CD4-positive, alpha-beta T cell treated with Interleukin-10 for 1 hour (primary cell): ENCODE measurements at places on chromosomes 7 and 10.

- no peak for DNase-seq
Observed at GRCh38 chr7:16034353-16034752, 347.9 kb upstream of the MEOX2 start.

GRCh38 chr7:41206267-41206666 lies 496.6 kb downstream of the INHBA start:
- DNase-seq: no peak

DNA sequence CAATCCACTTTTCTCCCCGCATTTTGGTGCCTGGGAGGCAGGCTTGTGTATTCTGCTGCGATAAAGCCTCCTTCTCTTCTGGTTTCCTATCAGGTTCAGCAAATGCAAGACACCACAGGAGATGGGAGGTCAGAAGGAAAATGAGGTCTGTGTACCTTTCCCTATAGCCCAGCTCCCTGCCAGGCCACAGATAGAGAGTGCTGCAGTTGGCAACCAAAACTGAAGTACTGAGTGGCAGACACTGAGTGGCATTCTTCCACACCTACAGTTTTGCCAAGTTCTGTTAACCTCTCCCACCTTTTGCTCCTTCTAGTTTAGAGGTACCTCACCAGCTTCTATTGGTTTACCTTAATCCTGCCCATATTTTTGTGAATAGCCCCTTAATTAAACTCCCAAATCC lies 948.4 kb downstream of the SORCS1 start:
- DNase-seq: no peak

DNA sequence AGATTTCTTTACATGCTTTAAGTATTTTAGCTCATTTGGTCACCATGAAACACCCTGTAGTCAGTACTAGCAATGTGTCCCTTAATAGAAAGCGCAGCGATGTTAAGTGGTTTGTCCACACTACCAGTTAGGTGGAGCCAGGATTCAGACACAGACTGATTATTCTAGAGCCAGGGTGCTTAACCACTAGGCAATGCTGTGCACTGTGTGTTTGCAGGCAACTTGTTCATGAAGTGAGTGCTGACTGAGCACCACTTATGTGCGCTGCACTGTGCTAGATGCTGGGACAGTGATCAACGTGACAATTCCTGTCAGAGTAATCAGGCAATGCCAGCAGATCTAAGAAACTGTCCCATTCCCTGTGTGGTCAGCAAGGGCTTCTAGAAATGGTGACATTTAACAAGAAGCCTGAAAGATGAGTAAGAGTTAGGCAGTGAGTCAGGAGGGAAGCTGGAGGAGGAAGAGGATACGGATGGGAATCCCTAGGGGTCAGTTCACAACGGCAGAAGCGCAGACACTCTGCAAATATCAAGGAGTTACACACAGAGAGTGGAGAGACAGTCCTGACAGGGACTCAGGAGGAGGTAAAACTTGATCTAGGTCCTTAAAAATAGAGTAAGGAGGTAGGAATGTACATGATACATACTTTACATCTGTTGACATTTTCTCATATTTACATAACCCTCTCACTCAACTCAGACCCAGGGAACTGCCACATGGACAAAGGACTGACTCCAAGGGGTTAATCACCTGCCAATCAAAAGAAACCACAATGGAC lies 69.7 kb upstream of the EGR2 start:
- no peak for DNase-seq

GRCh38 chr7:39509912-39510311 lies 56.3 kb upstream of the YAE1 start:
- DNase-seq: no peak

DNA sequence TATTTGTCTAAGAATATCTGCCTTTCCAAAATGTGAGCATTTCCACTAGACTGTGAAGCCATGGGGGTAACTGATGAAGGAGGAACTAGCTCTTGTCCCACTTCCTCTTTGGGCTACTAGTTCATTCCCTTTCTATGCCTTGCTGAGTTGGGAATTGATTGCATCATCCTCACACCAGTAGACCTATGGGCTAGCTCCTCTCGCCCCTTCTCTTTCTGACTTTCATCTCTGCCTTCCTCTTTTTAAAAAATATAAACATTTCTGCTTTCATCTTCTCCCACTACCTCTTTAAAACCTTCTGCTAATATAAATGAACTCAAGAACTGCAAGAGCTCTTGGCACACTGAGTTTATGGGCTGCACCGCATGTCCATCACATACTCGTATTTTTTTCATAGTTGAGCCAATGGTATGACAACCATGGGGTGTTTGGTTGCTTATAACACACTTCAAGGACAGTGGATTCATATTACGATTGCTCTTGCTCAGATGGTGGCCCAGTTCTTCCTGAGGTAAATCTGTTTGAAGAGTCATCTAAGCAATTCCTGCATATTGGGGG lies 182.0 kb downstream of the REEP3 start:
- peak; percentile 20 for DNase-seq
